HTR-8/SVneo (cell line): ENCODE measurements at places on chromosomes 1 and 21.

DNA sequence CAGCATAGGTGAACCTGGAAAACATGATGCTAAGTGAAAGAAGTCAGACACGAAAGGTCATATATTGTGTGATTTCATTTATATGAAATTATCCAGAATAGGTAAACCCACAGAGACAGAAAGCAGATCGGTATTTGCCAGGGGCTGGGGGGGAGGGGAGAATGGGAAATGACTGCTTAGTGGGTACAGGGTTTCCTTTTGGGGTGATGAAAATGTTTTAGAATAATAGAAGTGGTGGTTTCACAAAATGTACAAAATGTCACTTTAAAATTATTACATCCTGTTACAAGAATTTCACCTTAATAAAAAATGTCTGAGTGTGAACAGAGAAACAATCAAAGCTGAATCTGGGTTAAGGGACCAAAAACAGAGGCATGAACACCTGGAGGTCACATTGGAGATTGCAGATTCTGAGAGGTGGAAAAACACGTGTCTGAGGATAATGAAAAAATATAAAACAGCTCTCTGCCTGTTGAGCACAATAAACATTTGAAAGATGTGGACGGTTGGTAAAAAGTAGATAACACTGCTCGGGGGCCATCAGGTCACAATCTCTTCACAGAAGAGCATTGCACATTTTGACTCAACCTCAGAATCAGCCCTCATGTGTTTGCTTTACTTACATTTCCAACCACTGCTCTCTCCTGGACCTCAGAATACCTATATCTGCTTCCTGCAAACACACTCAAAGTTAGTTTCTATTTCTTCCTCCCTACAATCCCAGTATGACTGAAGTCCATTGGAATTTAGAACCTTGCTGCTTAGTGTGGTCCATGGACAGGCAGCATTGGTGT is 3.2 kb downstream of the SLAMF6 start:
- DNase-seq = no peak

GRCh38 chr1:14371771-14372497 is 226.6 kb upstream of the KAZN start:
- no peak for DNase-seq

GRCh38 chr1:53449693-53450092 is 9.5 kb upstream of the DMRTB1 start:
- DNase-seq = no peak

GRCh38 chr1:71252900-71253299 is 172.1 kb upstream of the ZRANB2 start:
- DNase-seq = no peak

DNA sequence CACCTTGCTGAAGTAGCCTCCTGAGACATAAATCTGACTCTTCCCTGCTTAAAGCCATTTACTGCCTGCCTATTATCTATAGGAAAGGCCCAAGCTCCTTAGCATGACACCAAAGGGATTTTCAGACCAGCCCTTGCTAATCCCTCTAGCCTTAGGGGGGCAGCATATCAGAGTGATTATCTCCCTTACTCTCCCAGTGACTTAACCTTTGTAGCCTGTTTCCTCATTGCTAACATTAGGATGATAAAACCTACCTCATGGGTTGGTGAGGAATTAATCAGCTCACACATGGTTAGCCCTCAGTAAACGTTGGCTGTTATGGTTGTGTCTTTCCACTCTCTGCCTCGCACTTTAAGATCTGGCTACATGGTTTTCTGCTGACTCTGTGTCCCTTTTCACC is 70.1 kb downstream of the ROR1 start:
- DNase-seq = no peak

GRCh38 chr1:65036570-65037051 is 70.3 kb upstream of the JAK1 start:
- DNase-seq = no peak

DNA sequence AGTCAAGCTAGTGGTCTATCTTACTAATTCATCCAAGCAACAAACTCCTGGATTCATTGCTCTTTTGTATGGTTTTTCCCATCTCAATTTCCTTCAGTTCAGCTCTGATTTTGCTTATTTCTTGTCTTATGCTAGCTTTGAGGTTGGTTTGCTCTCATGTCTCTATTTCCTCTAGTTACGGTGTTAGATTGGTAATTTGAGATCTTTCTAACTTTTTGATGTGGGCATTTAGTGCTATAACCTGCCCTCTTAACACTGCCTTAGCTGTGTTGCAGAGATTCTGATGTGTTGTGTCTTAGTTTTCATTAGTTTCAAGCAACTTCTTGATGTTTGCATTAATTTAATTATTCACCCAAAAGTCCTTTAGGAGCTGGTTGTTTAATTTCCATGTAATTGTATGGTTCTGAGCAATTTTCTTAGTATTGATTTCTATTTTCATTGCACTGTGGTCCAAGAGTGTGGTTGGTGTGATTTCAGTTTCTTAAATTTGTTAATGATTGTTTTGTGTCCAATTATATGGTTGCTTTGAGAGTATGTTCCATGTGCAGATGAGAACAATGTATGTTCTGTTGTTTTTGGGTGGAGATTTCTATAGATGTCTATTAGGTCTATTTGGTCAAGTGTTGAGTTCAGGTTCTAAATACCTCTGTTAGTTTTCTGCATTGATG is 154.6 kb downstream of the PLPPR5 start:
- no peak for DNase-seq

- DNase-seq = peak; percentile 8
These were observed 131.0 kb upstream of the RUNX1 start for GRCh38 chr21:35179990-35180540.

DNA sequence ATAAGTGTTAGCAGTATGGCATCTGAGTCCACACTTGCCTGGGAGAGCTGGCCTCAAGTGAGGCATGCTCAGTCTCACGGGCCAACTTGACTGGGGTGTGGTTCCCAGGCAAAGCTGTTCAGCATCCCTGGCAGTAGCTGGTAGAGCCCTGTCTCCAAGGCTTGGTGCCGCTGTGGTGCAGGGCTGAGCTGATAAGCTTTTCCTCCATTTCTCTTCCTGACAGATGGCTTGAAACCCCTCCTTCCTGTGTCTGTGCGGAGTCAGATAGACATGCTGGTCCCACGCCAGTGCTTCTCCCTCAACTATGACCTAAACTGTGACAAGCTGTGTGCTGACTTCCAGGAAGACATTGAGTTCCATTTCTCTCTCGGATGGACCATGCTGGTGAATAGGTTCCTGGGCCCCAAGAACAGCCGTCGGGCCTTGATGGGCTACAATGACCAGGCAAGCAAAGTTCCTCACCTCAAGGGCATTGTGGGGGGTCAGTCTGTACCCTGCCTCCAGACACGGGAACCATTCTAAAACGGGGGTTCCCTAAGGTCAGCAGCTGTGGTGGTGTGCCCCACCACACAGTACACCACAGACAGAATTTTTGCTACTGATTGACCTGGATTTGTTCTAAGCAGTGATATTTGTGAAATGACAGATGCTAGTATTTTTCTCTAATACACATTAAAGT is 13.7 kb upstream of the MIIP start:
- no peak for DNase-seq

DNA sequence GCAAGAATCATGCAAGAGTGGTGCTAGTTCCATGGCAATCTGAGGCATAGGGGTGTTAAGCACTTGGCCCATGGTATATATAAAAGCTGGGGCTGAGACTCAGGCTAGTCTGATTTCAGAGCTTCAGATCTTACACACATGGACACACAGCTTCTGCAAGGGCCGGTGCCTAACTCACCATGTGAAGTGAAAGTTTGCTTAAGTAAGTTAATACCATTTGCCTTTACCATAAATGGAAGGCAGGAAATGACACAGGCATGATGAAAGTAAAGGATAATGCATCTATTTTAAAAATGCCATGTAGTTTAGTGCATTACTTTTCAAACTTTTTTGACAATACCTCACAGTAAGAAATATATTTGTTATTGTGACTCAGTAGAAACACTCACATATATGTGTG is 122.6 kb downstream of the KCNJ6 start:
- no peak for DNase-seq
